ENCODE measurements at places on chromosomes 13 and 19.

- DNase-seq: no peak
Measured at GRCh38 chr13:51845574-51846318, 769 bp upstream of the TMEM272 start.

- DNase-seq: no peak
Measured at GRCh38 chr13:46143184-46143701, 38.4 kb upstream of the CPB2 start.

DNA sequence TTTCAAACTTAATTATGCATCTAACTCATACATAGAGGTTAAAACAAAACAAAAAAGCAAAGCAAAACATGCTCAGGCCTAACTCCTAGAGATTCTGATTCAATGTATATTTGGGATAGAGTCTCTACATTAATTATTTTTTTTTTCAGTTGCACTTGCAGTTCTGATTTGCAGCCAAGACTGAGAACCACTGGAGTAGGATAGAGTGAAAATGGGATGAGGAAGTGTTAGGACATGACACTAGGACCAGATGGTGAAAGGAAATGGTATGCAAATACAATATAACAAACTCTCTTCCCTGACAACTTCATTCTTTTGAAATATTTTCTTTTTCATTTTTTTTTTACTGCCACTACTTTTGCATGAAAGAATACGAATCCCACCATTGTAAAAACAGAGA lies 1.8 kb downstream of the CCDC122 start:
- no peak for DNase-seq

DNA sequence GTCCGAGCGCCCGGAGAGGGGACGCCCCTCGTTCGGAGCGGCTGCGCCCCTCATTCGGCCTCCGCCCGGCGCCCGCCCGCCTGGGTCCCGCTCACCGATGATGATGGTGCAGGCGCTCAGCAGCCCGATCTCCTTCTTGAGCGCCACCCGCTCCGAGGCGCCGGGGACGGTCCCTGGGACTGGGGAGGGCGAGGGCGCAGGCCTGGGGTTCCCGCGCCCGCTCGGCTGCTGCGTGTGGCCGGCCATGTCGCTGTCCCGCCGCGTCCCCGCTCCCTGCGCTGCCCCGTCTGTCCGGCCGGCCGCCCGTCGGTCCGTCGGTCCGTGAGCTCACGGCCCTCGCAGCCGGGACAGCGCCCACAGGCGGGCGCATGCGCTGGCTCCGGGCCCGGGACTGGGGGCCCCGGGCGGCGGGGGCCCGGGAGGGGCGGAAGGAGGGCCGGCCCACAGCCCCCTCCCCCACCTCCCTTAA lies at the start of gene SLC7A10:
Gene SLC7A10 (minus strand): TSS at position 393 of the 469 bp plus-strand sequence. CDS start 147 bp downstream, at position 246.
- DNase-seq: no peak

- DNase-seq: no peak
Measured at GRCh38 chr19:46722004-46722380, 5.1 kb upstream of the PRKD2 start.

GRCh38 chr13:70708775-70709174 lies 600.5 kb upstream of the KLHL1 start:
- DNase-seq: no peak

- no peak for DNase-seq
Measured at GRCh38 chr13:98473135-98473787, 103.6 kb downstream of the STK24 start.

GRCh38 chr19:44758596-44758995 lies 10.1 kb downstream of the BCL3 start:
- DNase-seq: no peak

DNA sequence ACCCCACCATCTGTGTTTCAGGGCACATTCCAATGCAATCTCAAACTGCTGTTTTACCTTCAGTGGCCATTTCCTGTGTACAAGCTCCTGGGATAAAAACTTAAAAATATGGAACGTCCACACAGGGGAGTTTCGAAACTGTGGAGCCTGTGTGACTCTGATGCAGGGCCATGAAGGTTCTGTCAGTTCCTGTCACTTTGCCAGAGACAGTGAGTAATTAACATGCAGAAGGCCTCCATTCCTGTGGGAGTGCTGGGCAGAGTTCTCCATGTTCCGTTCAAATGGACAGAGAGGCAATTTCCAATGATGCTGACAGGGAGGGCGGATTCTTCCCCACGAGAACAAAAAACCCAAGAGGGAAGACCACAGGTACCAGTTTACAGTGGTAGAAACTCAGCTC lies 24.4 kb downstream of the WDR88 start:
- DNase-seq: no peak

GRCh38 chr19:28034936-28035335 lies 1178.0 kb downstream of the UQCRFS1 start:
- DNase-seq: no peak

DNA sequence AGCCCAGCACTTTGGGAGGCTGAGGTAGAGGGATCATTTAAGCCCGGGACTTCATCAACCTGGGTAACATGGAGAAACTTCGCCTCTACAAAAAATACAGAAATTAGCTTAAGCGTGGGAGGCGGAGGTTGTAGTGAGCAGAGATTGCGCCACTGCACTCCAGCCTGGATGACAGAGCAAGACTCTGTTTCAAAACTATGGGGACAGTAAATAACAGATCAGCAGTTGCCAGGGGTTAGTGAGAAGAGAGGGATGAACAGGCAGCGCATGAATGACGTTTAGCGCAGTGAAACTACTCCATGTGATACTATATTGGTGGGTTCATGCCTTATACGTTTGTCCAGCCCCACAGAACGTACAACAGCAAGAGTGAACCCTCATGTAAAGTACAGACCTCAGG lies 7.1 kb upstream of the ICAM3 start:
- no peak for DNase-seq

DNA sequence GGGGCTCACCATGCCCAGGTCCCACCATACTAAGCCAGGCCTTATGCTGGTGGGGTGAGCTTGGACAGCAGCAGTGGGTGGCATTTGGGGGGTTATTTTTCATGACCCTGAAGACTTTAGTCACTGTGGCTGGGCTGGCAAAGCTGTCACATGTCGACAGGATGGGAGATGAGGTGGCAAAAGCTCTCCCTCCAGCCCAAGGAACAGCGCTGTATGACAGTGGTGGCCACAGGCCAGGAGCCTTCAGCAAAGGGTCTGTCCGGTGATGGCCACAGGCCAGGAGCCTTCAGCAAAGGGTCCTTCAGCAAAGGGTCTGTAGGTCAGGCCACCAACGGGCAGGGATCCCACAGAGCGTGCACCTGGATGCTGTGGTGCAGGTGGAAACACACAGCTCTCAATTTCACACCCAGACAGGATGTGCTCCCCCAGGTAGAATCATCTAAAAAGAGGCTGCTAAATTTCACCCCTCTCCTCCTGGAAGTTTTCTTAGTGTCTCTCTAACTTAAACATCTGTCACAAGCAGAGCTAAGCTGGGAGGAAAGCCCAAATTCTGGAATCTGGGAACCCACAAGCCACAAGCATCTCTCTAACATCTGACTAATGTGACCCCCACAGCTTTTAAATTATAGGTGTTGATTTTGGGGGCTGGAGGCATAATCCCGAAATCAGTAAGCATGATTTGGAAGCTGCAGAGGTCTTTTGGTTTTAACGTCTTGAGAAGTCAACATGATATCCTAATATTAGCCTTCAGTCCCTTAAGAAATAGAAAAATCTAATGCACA lies 23.0 kb downstream of the COL4A1 start:
- DNase-seq: no peak

GRCh38 chr13:27868641-27869435 lies 51.0 kb upstream of the PDX1 start:
- no peak for DNase-seq

All from HS-27A (cell line).